ENCODE measurements at places on chromosomes 2 and 18.

DNA sequence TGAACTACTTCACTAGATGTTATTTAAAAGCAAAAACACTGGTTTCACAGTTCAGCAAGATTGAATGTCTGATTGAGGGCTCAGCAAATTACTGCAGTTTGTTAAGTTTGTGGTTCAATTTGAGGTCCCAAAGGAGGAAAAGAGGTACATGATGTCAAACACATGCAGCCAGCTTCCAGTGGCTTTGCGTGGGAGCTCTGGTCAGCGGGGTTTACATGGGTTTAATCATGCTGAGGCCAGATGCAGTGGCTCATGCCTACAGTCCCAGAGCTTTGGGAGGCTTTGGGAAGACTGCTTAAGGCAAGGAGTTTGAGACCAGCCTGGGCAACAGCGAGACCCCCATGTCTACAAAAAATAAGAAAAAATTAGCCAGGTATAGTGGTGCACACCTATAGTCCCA, 111.5 kb downstream of the MAPK4 start:
- DNase-seq = no peak

DNA sequence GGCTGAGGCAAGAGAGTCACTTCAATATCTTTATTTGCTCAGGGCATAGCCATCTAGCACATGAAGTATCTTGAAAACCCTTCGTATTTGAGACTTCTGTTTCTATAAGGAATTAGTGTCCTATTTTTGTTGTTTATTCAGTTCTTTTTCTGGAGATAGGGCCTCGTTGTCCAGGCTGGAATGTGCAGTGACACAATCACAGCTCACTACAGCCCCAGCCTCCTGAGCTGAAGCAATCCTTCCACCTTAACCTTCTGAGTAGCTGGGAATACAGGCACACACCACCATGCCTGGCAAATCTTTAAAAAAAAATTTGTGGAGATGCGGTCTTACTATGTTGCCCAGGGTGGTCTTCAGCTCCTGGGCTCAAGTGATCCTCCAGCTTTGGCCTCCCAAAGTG, 50.6 kb downstream of the PSMD14 start:
- DNase-seq = no peak

- DNase-seq = no peak
Measured at GRCh38 chr2:43420389-43420801, 175.4 kb downstream of the THADA start.

DNA sequence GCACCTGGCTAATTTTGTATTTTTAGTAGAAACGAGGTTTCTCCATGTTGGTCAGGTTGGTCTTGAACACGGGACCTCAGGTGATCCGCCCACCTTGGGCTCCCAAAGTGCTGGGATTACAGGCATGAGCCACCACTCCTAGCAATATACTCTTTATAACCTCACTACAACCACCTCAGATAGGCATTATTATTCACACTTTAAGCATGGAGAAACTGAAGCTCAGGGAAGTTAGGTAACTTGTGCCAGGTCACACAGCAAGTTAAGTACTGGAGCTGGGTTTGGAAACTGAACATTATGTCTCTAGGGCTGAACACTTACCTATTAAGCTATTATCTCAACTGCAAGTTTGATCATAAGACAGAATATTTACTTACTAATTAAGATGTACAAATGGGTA, 42.6 kb upstream of the ACTR2 start:
- no peak for DNase-seq

- no peak for DNase-seq
Measured at GRCh38 chr18:80046431-80046830, 12.2 kb downstream of the RBFA start.

DNA sequence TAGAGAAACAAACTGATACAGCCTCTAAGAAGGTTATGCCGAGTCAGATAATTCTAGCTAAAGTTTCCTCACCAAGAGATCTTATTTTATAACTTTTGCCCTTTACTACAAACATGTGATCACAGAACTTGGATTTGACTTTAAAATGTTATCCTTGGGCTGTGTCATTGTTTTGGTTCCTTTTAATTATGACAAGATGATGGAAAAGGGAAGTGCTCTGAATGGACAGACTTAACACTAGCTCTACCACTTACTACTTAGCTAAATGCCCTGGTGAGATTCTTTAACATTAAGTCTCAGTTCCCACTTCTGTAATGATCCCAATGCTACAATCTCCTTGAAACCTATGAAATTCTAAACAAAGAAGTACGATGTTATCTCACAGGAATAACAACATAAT, 69.9 kb downstream of the RTTN start:
- no peak for DNase-seq

DNA sequence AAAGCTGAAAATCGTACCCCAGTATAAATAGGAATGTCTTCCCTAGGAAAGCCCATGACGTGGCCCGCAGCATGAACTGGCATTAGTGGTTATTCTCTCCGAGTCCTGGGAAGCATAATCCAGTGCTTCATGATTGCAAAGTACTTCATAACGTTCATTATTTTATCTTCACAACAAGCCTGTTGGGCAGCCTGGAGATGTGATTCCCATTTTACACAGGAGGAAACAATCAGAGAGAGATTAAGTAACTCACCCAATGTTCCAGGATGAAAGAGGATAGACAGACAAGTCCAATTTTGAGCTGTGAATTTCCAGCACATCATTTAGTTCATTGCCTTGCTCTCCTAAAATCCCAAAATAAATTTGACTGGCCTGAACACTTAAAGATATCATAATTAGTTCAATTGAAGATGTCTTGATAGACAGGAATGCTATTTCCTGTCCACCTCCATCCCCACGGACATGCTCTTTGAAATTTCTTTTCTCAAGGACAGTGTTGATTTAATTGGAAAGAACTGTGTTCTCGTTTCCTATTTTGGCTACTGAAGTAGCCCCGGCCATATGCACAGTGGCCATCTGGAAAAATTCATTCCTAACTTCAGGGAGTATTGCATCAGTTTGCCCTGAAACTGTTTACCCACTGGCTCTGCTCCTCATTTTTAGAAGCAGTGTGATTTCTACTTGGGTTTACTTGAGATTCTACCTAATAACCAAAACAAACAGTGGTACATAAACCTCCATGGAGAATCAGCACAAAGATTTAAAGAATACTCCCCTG, 93.9 kb downstream of the VWC2L start:
- DNase-seq = no peak

DNA sequence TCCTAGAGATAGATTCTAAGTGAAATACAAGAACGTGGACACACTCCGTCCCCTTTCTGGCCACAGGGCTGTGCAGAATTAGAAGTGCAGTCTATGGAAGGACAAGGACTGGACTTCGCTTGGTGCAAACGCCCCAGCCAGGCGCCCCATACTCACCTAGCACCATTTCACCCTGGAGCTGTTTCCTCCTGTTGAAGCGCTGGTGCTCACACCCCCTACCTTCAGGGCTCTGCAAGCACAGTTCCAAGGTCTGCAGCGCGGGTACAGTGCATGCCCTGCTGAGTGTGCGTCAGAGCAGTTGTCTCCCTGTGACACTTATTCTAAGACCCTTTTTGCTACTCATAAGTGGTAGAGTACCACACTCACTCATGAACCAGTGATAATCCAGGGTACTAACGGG, 3.0 kb downstream of the HPCAL1 start:
- DNase-seq = no peak

DNA sequence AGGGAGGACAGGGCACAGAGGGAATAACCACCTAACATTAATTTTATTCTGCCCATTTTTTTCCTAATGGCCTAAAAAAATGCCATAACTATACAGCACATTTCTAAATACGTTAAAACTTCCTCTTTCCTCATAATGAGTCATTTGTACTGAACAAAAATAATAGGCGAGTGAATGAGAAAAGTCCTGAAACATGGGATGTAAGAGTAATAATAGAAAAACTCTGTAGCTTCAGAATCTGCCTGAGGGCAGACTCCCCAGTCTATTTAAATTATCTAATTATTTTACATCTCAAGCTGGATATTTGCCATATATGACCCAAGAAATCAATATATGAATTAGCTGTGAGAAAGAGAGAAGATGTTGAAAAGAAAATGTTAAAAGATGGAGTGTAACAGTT, 285.1 kb downstream of the TMX3 start:
- DNase-seq = no peak

- no peak for DNase-seq
Measured at GRCh38 chr2:160111951-160112798, 49.8 kb upstream of the PLA2R1 start.

GRCh38 chr2:11319939-11320338, 24.5 kb downstream of the ROCK2 start:
- no peak for DNase-seq

DNA sequence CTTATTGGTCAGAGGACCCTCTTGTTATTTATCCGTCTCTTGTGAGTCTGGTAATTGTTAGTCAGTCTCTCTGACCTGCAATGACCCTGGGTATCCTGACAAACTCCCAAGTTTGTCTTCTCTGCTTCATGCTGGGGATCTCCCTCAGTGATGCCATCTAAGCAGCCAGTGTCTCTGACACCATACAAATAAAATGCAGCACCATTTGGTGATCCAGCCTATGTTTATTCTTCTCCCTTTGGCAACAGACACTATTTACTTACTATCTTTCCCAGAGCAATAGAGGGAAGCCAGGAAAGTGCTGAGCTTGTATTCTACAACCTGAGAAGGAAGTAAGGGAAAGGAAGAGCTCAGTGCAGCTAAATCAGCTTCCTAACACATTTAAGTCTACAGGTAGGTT, 15.9 kb downstream of the SERPINE2 start:
- DNase-seq = no peak

DNA sequence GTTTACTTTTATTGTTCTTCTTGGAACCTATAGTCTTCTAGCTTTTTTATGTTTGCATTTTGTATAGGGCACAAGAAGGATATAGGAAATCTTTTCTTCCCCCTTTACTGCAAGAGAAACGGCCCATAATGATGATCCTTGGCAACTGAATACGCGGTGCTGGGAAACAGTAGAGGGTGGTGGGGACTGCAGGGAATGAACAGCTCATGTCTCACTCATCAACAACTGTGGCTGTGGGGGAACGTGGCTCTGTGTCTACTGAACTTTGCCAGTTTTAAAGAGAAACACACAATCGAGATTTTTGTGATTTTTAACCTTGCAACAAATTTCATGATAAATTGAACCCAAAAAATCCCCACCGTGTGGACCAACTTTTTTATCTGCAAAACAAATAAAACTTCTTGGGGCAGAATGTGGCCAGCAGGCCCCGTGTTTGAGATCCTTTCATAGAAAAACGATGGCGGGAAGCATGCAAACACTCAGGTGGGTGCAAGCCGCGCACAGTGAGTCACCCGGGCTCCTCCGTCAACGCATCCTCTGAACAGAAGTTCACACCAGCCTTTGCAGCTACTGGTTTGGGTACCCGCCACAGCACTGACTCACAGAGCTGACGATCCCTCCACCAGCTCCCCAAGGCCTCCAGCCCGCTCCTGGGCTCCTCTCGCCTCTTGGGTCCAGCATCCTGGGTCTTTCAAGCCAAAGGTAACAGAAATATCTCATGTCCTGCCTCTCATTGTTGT, 149.3 kb downstream of the COL6A3 start:
- no peak for DNase-seq

GRCh38 chr2:235413064-235413463, 80.8 kb upstream of the AGAP1 start:
- no peak for DNase-seq

DNA sequence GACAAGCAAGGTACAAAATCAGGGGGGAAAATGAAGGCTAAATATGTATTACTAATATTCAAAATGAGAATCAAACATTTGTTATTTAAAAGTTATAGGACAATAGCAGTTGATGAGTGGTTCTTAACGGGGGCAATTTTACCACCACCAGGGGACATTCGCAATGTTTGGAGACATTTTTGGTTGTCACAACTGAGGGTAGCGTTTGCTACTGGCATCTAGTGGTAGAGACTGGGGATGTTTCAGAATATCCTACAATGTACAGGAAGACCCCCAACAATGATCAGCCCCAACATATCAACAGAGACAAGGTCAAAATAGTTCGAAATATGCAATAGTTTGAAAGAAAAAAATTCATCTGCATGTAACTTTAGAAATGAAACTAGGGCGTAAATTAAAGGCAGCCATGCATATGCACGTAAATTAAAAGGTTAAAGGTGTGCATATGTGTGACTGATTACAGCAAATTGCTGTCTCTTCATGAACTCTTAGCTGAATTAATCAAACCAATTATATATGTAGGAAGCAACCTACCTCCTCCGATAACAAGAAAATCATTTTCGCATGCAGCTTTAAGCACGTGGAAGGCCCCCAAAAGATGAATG, 61.2 kb upstream of the CUL3 start:
- DNase-seq = no peak

GRCh38 chr18:45755934-45756333, 32.0 kb downstream of the SLC14A1 start:
- no peak for DNase-seq

- DNase-seq = peak; percentile 19
Measured at GRCh38 chr2:70124983-70125480, 37.8 kb downstream of the PCBP1 start.

GRCh38 chr2:142286618-142287017, 155.8 kb upstream of the LRP1B start:
- DNase-seq = peak; percentile 12

- peak; percentile 12 for DNase-seq
Measured at GRCh38 chr2:44233450-44234128, 41.7 kb upstream of the SLC3A1 start.

GRCh38 chr2:216862628-216863398, 2.9 kb upstream of the TNP1 start:
- no peak for DNase-seq

Measured in SW 1271 (cell line).